ENCODE measurements at places on chromosomes 7 and 10.

DNA sequence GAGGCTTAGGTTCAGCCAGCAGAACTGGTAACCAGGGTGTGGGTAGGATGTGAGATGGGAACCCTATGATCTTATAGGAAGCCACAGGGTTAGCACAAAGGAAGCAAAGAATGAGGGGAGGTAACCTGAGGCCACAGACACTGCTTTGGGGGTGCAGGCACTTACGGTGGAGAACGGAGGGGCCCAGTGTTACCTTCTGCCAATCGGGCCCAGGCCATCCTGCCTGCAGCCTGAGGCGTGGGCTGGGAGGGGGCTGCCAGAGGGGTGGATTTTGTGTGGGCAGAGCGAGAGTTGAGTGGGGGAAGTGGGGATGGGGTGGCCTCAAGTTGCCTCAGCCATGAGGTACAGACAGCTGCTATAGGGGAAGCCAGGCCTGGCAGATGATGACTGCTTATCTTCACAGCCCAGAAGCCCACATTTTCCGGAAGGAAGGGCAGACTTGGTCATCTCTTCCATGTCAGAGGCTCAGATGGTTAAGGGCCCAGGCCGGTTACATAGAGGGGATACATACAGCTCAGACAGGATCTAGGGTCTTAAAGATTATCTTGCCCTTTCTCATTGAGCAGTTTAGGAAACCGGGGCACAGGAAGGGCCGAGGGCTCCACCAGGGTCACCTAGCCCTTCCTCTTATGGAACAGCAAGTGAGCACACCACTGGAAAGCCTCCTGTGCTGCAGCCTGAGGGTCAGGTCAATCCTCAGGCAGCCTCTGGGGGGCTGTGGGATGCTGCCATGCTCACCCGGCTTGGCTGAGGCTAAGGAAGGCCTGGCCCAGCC is 24.4 kb upstream of the VSIR start:
- no peak for DNase-seq

GRCh38 chr10:68781613-68782574 is 45.4 kb upstream of the STOX1 start:
- no peak for DNase-seq

- no peak for DNase-seq
These were observed 13.8 kb upstream of the PAX2 start for GRCh38 chr10:100731407-100732240.

DNA sequence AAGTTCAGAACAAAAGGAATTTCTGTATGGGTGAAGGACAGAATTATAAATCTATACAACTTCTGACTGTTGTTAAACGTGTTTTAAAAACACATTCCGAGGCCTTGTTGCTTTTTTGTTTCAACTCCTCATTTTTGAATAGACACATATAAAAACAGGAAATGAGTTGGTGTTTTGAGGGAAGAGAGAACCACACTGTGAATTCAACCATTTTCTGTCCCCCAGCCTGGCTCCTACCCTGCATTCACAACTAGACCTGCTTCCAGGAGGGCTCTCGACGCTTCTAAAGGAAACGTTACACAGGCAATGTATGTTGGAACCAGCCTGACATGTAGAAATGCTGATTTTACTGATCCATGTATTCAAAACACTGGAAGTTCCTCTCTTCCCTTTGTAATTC is 76.5 kb downstream of the OR13A1 start:
- DNase-seq = no peak

DNA sequence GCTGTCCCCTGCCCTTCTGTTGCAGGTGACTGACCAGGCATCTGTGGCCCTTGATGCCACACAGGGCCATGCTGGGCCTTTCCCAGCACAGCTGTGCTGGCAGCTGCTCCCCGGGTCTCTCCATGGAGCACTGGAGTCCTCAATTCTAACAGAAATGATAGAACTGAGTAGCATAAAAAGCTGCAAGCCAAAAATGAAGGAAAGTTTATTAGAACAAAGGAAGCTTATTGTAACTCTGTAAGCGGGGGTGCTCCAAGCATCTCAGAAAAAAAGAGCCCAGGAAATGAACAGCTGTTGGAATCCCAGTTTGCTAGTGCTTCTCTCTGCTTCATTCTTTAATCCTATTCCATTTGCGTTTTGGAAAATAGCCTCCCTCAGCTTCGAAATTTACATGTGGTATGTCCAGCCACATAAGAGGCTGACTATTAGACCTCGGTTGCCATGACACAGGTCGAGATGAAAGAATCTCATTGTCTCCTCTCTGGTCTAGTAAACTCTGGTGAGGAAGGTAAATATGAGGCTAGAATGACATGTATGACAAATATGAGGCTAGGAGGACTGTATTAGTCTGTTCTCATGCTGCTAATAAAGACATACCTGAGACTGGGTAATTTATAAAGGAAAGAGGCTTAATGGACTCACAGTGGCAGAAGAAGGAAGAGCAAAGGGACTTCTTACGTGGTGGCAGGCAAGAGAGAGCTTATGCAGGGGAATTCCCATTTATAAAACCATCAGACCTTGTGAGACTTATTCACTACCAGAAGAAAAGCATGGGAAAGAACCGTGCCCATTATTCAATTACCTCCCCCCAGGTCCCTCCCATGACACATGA is 23.7 kb downstream of the EPDR1 start:
- no peak for DNase-seq

DNA sequence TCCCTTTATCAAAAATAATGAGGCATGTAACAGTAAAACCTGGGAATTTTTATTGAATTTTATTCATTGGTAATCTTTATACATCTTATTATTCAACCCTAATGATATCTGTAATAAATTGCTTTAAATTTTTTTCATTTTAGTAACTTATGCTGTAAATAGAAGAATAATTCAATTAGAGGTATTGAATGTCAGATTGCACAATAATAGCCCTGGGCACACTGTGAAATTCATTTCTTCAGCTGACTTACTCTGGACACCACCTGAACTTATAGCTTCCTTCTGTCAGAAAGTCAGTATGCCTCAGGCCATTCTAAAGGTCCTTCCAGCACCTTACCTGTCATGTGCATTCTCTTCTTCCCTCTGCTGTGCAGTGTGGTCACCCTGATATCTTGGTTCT is 59.2 kb downstream of the ADAM22 start:
- no peak for DNase-seq

DNA sequence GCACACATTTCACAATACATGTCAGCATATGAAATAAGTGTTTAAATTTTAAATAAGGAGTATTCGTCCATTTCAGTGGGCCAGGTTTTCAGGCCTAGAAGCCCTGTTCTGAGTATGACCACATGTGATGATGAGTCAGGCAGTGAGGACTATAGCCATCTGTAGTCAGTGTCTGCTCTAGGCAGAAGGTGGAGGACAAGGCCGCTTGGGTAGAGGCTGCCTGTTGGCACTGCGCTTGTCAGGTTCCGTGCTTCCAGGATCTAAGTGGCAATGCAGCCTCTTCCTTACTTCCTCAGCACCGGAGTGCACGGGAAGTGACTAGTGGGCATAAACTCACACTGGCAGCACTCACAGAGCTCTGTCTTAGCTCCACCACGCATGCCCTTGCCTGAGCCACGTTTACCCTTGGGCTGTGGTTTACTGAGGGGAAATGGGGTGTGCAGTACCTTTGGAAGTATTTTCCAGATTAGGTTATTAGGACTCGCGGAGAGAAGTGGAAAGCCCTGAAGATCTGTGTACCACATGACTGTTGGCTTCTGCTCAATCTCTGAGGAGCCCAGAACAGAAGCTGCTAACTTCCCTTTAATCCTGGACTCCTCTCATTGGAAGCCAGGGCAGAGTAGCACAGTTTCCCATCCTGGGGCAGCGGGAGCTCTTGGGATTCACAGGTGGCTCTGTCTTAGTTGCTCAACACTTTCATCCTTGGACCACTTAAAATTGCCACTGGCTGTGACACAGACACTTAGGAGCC is 87.5 kb upstream of the GJD4 start:
- no peak for DNase-seq

DNA sequence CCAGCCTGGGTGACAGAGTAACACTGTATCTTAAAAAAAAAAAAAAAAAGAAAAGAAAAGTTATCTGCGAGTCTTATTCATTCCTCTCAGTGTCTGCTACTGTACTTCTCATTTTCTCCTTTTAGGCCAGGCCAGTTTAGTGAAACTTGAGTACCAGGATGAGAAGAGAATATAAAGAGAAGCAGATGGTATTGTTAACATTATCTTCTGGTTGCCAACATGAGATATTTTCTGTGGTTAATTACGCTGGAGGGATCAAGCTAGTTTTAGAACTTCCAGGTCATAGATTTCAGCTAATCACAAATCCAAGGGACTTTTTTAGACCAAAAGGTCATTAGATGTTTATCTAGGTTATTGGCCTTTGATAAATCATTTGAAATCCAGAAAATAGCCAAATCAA is 252.6 kb upstream of the SMIM30 start:
- no peak for DNase-seq

DNA sequence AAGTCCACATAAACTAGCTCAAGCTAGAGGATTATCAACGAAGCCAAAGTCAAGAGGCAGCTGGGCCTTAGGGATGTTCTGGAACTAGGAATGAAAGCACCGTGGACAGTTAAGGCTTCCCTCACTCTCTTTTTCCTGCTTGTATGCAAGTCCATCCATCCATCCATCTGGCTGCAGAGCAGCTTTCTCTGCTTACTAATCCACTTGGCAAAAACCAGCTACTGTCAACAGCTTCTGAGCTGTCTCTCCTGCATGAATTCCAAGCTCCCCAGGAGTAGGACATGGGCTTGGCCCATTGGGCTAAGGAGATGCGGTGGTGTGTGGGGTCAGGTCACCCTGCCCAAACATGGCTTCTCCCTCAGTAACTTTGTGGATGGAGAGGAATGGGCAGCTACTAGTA is 66.2 kb downstream of the NAMPT start:
- no peak for DNase-seq

DNA sequence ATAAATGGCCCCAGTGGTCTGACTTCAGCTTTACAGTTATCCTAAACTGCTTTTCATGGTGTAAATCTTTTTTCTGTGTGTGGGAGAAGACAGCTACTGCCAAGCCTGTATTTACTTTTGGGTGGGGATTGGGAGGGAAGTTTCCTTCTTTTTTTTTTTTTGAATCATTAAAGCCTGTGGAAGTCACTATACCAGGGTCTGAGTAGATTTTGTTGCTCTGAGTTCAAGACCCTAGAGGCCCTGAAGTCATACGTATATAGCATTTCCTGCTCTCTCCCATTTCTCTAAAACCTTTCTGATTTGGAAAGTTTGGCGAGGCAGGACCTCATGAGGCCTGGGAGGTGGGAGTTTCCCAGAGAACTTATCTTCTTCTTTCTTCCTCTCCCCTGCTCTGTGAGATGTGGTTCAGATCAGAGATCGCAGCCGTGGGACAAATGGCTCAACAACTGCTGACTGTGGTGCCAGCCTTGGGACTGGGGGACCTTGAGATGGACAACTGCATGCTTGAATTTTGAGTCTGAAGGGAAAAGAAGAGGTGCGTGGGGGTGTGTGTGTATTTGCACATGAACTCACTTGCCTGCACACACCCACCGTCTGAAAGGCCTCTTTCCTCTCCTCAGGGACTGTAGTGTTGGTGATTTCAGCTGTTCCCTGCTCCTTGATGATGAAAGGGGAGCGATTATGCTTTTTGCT is 18.1 kb downstream of the LRMDA start:
- DNase-seq = no peak

DNA sequence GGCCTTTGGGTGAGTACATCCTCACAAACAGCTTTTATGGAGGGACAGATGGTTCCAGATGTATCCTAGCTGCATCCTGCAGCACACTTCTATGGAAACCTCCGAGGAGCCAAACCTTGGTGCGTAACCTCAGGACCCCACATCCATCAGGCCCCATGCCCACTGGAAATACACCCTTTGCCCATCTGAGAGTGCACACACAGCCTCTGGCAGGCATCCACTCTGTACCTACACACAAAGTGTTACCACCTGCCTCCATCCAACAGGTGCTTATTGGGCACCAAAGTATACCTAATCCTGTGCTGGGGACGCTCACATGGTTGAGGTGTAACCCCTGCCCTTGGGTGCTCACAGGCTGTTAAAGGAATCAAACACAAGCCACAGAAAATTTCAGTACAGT is 117.9 kb downstream of the ADCY1 start:
- no peak for DNase-seq

- DNase-seq = no peak
These were observed 97.0 kb downstream of the LRMDA start for GRCh38 chr10:75528392-75528791.

DNA sequence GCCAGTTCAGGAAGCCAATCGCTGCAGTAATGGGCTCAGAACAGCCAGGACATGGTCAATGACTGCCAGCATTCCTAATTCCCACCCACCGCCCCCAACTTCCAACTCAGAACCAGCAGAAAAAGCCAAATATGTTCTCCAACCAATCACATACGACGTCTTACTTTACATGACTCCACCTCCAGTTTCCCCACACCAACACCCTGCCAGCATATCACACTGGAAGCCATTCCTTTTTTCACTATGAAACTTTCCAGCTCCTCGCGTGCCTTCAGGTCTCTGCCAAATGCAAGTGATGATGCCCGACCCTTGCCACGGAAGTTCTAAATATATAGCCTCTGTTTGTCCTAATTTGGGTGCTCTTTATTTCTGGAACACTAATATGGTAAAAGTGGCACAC is 12.5 kb downstream of the NPS start:
- no peak for DNase-seq

GRCh38 chr7:89247207-89247606 is 451.7 kb upstream of the TEX47 start:
- no peak for DNase-seq

DNA sequence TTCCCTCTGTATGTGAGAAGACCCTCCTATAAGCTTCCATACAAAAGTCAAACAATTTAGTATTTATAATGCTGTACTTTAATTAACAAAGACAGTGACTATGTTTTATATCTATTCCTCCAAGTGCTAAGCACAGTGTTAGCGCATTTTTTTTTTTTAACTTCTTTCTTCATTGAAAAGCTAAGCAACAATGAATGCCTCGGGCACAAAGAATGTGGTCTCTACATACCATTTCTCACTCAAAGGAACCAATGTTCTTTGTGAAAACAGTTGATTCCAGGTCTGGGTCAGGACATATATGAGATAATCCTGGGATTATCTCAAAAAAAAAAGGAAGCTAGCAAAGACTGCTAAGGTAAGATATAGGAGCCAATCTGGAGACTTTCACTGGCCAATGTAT is 26.2 kb upstream of the REEP3 start:
- DNase-seq = no peak

GRCh38 chr7:39306016-39306570 is 260.1 kb upstream of the YAE1 start:
- no peak for DNase-seq

Data from glomerular endothelial cell (primary cell).